Aorta (tissue), 5 donors: ENCODE measurements at places on chromosomes 4 and X.

DNA sequence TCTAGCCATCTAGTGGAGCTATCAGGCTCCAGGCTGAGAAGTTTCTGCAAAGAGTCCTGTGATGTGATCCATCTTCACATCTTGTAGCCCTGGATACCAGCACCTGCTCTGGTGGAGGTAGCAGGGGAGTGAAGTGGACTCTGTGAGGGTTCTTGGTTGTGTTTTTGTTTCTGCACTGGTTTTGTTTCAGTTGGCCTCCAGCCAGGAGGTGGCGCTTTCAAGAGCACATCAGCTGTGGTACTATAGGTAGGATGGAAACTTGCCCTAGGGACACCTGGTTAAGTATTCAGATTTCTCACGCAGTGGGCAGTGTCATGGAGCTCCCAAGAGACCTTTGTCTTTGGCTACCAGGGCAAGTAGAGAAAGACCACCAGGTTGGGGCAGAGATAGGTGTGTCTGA, 257.5 kb upstream of the SLC7A11 start:
- no peak for DNase-seq

DNA sequence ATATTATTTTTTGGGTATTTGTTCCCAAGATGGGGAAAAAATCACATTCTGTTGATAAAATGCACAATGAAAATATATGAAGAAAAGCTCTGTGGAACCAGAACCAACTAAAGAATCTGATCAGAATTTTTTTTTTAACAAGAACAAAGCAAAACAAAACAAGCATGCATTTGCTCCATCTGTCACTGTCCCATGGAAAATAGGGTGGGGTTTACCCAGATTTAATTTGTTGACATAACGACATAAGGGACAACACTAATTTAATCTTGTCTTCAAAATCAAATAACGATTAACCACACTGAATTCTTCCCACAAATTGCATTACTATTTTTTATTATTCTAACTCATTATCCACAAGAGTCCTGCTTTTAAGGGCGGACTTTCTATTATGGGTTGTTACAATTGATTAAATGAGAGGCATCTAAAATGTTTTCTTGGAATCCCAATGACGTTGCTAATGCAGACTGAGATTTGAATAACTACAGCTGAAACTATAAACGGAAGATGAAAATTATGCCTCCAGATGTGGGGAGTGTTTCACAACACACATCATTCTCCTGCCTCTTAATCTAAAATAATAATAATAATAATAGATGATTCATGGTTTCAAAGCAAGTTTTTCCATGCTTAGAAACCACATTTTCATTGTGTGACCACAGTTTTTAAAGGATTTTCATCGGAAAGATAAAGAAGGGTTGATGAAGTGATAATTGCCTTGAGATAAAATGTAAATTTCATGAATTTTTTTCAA, 307.0 kb upstream of the CPEB2 start:
- DNase-seq: no peak

GRCh38 chr4:80016506-80016905, 56.5 kb downstream of the ANTXR2 start:
- DNase-seq: no peak

GRCh38 chr4:184534511-184535391, 60.4 kb upstream of the IRF2 start:
- DNase-seq: no peak

DNA sequence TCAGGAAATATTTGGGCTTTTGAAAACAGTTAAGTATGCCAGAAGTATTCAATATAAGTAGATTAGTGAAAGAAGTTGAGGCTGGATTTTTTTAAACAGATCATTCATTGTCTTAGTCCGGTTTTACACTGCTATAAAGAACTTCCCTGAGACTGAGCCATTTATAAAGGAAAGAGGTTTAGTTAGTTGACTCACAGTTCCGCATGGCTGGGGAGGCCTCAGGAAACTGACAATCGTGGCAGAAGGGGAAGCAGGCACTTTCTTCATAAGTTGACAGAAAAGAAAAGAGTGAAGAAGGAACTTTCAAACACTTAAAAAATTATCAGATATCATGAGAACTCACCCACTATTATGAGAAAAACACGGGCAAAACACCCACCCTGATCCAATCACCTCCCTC, 31.1 kb upstream of the CYLC1 start:
- no peak for DNase-seq

- no peak for DNase-seq
Observed at GRCh38 chr4:180041576-180041975, 2201.6 kb upstream of the TENM3 start.

- DNase-seq: no peak
Observed at GRCh38 chrX:73930300-73930699, 367.3 kb downstream of the CHIC1 start.
